ENCODE measurements at places on chromosomes 12 and 14. TPM values are rescaled to one million over a fixed set of nuclear protein-coding genes. Genes with fewer than 3 reads are reported as not detected.
A peak's percentile ranks its signal among the peaks of the same experiment; 100 is the strongest.

GRCh38 chr12:49942512-49942893 is 8.0 kb upstream of the AQP2 start:
- H3K36me3 ChIP-seq, result no peaks in the 10 kb centered on the region
- H3K27ac ChIP-seq, result no peak overlapping the region
- no peak for DNase-seq
- H3K4me3 ChIP-seq, result no peak overlapping the region

- no peak for DNase-seq
- H3K4me1 ChIP-seq, result no peaks in the 10 kb centered on the region
- no peaks in the 10 kb centered on the region for H3K36me3 ChIP-seq
Measured at GRCh38 chr12:75525263-75525662, 13.9 kb upstream of the KRR1 start.

DNA sequence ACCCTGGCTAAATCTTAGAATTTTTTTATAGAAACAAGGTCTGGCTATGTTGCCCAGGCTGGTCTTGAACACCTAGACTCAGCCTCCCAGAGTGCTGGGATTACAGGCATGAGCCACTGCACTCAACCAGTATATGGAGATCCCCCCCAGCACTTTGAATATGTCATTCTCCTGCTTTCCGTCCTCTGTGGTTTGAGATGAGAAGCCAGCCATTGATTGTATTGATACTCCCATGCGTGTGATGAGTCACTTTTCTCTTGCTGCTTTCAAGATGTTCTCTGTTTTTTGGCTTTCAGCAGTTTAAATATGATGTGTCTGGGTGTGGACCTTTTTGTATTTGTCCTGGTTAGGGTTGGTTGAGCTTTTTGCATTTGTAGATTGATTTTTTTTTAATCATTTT is 75.2 kb upstream of the DNM1L start:
- no peak overlapping the region for H3K4me3 ChIP-seq
- no peaks in the 10 kb centered on the region for H3K27me3 ChIP-seq
- no peaks in the 10 kb centered on the region for H3K4me1 ChIP-seq
- H3K27ac ChIP-seq, result no peak overlapping the region
- peaks cover 10% of the 10 kb centered on the region for H3K36me3 ChIP-seq

Gene LTBR
- 114 TPM for total RNA-seq

Gene AICDA
- total RNA-seq, result not detected

DNA sequence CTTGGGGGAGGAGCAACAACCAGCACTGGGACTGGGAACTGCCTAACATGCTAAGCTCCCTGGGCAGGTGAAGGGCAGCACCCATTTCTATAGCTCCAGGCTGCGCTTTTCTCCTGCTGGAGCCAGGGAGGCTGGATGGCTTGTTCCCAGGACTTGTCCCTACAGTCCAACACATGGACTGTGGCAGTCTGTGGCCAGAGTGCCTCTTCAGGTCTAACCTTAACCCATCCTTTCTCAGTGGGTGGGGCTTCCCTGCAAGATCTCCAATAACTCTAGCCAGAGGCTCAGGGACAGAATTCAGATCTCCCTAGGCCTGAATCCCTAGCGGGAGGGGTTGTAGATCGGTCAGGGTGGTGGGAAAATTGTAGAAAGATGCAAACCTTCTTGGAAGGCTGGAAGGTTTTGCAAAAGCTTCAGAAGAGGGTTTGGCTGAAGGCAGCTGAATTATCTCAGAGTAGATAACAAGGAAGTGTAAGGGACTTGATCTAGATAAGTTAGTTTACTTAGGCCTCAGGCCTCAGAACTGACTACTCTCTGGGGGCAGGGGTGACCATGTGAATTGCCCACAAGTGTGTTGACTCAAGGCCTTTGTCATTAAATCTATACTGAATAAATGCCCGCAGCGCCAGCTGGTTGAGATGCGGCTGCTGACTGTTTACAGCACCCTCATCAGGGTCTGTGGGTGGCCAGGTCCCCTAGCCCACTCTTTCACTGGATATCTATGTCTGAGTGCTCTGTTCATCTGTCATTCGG is 60.7 kb downstream of the SSPN start:
- no peak overlapping the region for H3K4me3 ChIP-seq
- H3K4me1 ChIP-seq, result no peaks in the 10 kb centered on the region
- DNase-seq, result no peak
- no peaks in the 10 kb centered on the region for H3K27me3 ChIP-seq
- H3K27ac ChIP-seq, result no peak overlapping the region

Gene SLC48A1
- 69.9 TPM for total RNA-seq

DNA sequence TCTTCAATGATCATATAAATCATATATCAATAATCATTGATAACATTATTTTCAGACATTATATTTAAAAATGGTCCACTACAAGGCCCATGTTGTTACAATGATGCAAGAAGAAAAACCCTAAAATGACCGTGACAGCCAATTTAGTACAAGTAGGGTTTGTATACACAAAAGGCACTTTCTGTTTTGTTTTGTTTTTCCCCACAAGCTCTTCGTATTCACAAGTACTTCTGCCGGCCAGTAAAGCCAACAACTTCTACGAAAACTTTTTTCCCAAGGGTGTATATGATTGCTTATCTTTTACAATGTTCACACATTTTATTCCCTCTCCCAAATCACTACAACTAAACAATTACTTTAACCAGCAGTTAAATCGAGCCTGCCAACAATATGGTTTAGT is 9.6 kb downstream of the PTPRB start:
- no peaks in the 10 kb centered on the region for H3K27me3 ChIP-seq
- H3K27ac ChIP-seq, result no peak overlapping the region
- H3K36me3 ChIP-seq, result no peaks in the 10 kb centered on the region
- no peak overlapping the region for H3K4me3 ChIP-seq

Gene TMEM179
- total RNA-seq, result 0.50 TPM

DNA sequence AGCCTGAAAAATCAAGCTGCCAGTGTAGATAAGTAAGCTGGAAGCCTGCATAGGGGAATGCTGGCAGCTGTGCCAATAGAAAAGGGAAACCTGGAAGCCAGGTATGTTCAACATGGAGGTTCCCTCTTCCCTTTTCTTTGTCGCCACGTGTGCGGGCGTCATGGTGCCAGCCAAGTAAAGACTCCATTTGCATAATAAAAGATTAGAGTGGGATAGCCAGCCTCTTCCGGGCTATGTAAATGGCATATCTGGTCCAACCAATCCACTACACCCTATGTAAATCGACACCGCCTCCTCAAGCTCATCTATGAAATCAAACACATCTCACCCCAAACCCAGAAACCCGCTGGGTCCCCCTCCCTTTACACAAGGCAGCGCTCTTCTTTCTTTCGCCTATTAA is 5.6 kb upstream of the ADGRD1 start:
- H3K4me1 ChIP-seq, result peaks cover 2% of the 10 kb centered on the region
- H3K27me3 ChIP-seq, result no peaks in the 10 kb centered on the region
- H3K36me3 ChIP-seq, result no peaks in the 10 kb centered on the region
- no peak overlapping the region for H3K27ac ChIP-seq

DNA sequence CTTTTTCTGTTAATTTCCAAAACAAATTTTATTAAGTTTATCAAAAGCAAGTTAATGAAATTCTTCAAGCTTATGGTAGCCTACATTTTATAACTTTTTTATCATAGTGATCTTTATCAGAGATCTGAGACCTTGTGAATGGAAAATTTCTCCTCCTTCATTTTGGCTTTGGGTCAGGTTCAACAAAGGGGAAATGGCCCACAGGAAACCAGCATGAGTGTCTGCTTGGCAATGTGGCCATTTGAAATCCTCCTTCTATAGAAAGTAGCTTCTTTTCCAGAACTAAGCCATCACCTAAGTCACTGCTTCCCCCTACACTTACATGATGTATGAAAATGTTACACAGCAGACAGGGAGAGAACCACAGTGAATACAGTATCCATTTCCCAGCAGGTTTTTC is 1.6 kb downstream of the RHOJ start:
- peak overlapping the region; percentile 23 for H3K4me3 ChIP-seq
- no peaks in the 10 kb centered on the region for H3K27me3 ChIP-seq
- no peak for DNase-seq
- no peaks in the 10 kb centered on the region for H3K4me1 ChIP-seq

DNA sequence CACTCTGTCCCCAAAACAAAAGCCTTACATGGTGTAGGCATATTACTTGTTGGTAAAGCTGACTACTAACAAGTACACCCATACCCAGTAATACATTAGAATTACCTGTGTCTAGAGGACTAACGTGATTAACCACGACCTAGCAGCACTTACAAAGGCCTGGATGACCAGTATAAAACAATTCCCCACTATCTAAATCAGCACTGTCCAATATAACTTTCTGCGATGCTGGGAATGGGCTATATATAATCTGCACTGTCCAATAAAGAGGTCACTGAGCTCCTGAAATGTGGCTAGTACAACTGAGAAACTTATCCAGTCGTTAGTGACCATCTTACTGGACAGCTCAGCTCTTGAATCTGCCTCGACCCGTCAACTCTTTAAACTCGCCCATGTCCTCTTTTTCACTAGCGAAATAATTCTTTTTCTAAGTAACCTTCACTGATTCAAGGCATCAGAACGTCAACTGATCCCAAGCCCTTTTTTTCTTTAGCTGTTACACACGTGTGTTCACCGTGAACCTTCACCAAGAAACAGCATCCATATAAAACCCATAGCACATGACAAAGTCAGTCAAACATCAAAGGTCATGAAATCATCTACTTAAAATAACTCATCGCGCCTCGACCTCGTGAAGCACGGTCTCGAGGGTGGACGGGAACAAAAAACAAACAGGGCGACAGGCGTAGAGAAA is 905 bp upstream of the CIPC start:
- no peaks in the 10 kb centered on the region for H3K27me3 ChIP-seq
- no peaks in the 10 kb centered on the region for H3K36me3 ChIP-seq
- peaks cover 18% of the 10 kb centered on the region for H3K4me1 ChIP-seq
- H3K27ac ChIP-seq, result peak overlapping the region; percentile 100
- H3K4me3 ChIP-seq, result peak overlapping the region; percentile 83

Gene FOXG1
- not detected for total RNA-seq

Gene FERMT2
- 78.2 TPM for total RNA-seq

GRCh38 chr12:120965534-120966091 is 12.7 kb upstream of the HNF1A start:
- H3K27ac ChIP-seq, result no peak overlapping the region
- H3K4me3 ChIP-seq, result no peak overlapping the region
- H3K36me3 ChIP-seq, result peaks cover 12% of the 10 kb centered on the region
- DNase-seq, result no peak
- H3K4me1 ChIP-seq, result peaks cover 8% of the 10 kb centered on the region

Gene KRT74
- not detected for total RNA-seq

Gene ADGRD1
- total RNA-seq, result 6.7 TPM

Gene TAS2R42
- not detected for total RNA-seq

GRCh38 chr14:69153152-69153872 is 393 bp upstream of the DCAF5 start:
- peak overlapping the region; percentile 96 for H3K27ac ChIP-seq
- peaks cover 19% of the 10 kb centered on the region for H3K4me1 ChIP-seq
- peak overlapping the region; percentile 80 for H3K4me3 ChIP-seq

Gene NIN
- total RNA-seq, result 40.0 TPM

GRCh38 chr12:57898308-57898970 is 42.9 kb upstream of the ATP23 start:
- no peak for DNase-seq
- no peaks in the 10 kb centered on the region for H3K36me3 ChIP-seq
- no peak overlapping the region for H3K4me3 ChIP-seq
- peak overlapping the region; percentile 98 for H3K27ac ChIP-seq
- H3K27me3 ChIP-seq, result no peaks in the 10 kb centered on the region

Gene GPR132
- 4.2 TPM for total RNA-seq

Gene CLEC6A
- total RNA-seq, result not detected

- H3K4me1 ChIP-seq, result no peaks in the 10 kb centered on the region
- DNase-seq, result no peak
- H3K27me3 ChIP-seq, result no peaks in the 10 kb centered on the region
- H3K36me3 ChIP-seq, result no peaks in the 10 kb centered on the region
- H3K4me3 ChIP-seq, result no peak overlapping the region
- H3K27ac ChIP-seq, result no peak overlapping the region
Measured at GRCh38 chr12:110475426-110475825, 6.8 kb downstream of the FAM216A start.

GRCh38 chr12:131592972-131593371 is 117.9 kb upstream of the SFSWAP start:
- no peak for DNase-seq
- H3K27me3 ChIP-seq, result no peaks in the 10 kb centered on the region
- no peaks in the 10 kb centered on the region for H3K36me3 ChIP-seq
- H3K27ac ChIP-seq, result no peak overlapping the region
